HAP-1 (cell line): ENCODE measurements at places on chromosomes 12 and 14.

- no peak for DNase-seq
Observed at GRCh38 chr14:58465421-58465820, 37.9 kb downstream of the KIAA0586 start.

GRCh38 chr12:96176575-96176974 is 17.6 kb upstream of the ELK3 start:
- DNase-seq: no peak

DNA sequence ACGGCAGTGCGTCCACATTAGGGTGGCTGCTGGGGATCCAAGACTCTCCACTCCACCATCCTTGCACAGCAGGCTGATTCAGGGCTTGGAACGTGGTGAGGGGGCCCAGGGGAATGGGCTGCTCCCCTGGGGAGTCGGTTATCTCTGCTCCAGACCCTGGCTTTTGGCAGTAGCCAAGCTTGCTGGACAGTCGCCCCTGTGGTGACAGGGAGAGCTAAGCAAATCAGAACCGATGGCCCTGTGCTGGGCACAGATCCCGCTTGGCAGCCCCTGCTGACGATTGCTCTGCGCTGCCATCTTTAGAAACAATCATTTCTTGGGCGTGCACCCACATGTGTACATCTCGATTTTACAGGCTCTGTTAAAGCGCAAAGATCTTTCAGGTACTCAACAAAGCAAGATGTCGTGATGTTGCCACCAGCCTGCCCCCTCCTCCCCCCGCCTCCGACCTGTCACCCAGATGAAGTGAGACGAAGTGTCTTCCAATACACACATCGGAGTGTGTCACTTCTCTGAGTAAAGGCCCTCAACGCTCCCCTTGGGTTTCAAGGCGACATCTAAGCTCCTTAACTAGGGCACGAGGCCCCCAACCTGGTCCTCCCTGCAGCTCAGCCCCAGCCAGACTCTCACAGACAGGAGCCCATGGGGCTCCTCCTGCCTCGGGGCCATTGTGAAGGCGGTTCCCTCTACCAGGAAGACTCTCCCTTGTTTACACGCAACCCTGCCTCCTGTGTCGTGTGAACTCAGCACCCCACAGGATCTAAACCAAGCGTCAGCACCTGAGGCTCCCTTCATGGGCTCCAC is 55.6 kb downstream of the PITPNM2 start:
- no peak for DNase-seq

- DNase-seq: no peak
Observed at GRCh38 chr14:64550621-64551333, 1.0 kb downstream of the PPP1R36 start.

DNA sequence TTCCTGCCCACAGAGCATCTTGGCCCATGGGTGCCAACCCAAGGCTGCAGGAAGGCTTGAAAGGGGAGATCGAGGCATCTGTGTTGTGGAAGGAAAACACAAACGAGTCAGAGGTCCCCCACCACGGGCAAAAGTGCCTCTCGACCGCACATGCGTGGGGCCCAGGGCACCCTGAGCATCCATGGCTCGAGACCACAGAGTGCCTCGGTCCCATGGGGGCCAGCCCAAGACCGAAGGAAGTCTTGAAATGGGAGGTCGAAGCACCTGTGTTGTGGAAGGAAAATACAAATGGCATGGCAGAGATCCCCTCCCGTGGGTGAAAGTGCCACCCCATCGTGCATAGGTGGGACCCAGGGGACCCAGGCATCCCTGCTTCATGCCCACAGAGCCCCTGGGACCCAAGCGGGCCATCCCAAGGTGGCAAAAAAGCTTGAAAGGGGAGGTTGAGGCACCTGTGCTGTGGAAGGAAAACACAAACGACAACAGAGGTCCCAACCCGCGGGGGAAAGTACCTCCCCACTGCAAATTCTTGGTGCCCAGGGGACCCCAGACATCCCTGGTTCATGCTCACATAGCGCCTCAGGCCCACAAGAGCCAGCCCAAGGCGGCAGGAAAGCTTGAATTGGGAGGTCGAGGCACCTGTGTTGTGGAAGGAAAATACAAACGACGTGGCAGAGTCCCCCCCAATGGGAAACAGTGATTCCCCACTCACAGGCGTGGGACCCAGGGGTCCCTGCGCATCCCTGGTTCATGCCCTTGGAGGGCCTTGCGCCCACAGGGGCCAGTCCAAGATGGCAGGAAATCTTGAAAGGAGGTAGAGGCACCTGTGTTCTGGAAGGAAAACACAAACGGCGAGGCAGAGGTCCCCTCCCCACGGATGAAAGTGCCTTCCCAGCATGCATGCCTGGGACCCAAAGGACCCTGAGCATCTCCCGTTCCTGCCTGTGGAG is 373.0 kb downstream of the ALG10 start:
- no peak for DNase-seq

GRCh38 chr12:114006482-114007425 is 40.6 kb upstream of the RBM19 start:
- no peak for DNase-seq

DNA sequence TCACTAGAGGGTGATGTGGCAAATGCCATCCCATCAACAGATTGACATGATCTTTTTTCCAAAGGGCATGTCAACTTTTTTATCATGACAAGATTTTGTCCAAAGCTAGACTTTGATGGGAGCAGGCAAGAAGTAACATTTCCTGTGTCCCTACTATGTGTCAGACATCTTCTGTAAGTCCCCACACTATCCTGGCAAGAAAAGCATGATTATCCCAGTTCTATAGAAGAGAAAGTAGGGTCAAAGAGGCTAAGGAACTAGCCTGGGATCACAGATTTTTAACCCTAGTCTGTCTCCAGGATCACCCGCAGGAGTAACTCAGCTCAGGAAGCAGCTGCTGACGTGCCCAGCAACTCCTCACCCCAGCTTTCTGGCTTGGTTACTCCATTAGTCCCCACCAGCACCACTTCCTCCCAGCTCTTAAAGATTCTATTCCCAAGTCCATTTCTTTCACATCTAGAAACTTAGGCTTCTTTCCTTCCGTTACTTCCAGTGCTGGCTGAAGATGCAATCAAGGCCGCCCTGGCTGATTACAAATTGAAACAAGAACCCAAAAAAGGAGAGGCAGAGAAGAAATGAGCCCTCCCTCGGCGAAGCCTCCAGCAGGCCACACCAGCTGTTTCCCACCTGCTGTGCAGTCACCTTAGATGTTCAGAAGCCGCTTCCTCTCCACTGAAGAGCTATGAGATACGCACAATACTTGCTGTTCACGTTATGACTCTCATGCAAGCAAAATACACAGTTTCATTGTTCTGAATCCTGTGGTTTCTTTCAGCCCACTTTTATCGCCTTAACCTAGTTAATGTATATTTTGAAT is 6.2 kb downstream of the ISCU start:
- DNase-seq: no peak

DNA sequence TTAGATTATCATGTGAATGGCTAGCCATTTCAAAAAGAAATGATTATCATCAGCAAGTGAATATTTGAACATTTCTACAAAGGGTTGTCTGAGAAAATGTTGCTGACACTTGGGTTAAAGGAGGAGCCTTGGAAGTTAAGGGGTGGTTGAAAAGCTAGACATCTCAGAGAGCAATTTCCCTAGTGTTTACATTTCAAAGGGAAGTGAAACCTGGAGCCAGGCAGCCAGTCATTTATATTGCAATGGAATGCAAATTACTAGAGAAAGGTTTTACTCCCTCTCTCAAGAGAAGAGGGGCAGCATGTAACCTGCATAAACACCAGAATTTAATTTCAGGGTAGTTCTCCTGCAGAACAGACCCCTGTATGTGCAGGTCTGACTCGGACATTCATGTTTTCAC is 279.0 kb downstream of the SLC16A7 start:
- DNase-seq: no peak

GRCh38 chr14:94936401-94936892 is 166.5 kb upstream of the GSC start:
- DNase-seq: peak; percentile 13

DNA sequence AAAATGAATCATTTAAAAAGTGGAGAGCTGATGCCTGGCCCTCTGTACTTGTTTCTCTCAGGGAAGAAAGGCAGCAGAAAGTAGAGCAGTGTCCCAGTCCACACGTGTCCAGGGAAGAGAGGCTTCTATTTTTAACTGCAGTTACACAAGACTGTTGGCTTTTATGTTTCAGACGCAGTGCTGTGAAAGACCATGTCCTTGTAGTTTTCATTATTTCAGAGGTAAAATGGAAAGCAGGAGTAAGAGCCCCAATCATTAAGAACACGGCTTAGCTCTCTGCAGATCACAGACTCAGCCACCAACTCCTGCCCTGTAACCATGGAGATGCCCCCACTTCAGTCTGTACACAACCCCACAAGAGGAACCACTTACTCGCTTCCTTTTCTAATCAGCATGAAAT is 336.3 kb downstream of the DAD1 start:
- DNase-seq: no peak
